ENCODE measurements at places on chromosomes 16 and 17. TPM values are rescaled to one million over a fixed set of nuclear protein-coding genes. Genes with fewer than 3 reads are reported as not detected.

GRCh38 chr17:15929941-15930340 lies 15.0 kb upstream of the ADORA2B start:
- H3K4me1 ChIP-seq, result peaks cover 4% of the 10 kb centered on the region
- no peak overlapping the region for H3K27ac ChIP-seq
- no peaks in the 10 kb centered on the region for H3K27me3 ChIP-seq
- no peak for DNase-seq
- no peaks in the 10 kb centered on the region for H3K36me3 ChIP-seq

- H3K4me1 ChIP-seq, result peaks cover 41% of the 10 kb centered on the region
- H3K27ac ChIP-seq, result no peak overlapping the region
- DNase-seq, result no peak
- no peaks in the 10 kb centered on the region for H3K27me3 ChIP-seq
Observed at GRCh38 chr16:2054543-2055245, 6.9 kb downstream of the TSC2 start.

GRCh38 chr17:17665255-17665654 lies 16.0 kb upstream of the RAI1 start:
- peaks cover 9% of the 10 kb centered on the region for H3K4me1 ChIP-seq
- no peaks in the 10 kb centered on the region for H3K27me3 ChIP-seq
- DNase-seq, result no peak

RND2 gene
- total RNA-seq, result 1.8 TPM

TMEM98 gene
- total RNA-seq, result 60.2 TPM

FA2H gene
- total RNA-seq, result not detected

RAMP2 gene
- not detected for total RNA-seq

Measured in K562 (cell line).